ENCODE measurements at places on chromosomes 4 and X.

DNA sequence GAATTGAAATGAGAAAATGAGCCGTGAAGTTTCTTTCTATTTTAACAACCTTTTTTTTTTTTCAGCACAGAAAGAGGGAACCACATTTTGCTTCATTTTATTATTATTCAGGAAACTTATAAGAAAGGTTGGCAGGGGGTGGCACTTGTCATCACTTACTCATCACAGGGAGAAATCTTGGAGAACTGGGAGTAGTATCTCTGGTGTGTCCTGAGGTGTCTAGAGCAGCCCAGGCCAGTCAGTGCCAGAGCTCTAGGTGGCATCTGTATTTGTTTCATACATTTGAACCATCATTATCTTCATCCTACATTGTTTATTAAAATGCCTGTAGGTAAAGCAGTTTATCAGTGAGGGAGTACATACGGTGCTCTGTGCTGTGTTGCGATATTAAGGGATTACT lies 43.8 kb upstream of the ARHGAP24 start:
- no peak for DNase-seq

GRCh38 chrX:53305996-53306937 lies 24.9 kb upstream of the IQSEC2 start:
- DNase-seq = no peak

- DNase-seq = no peak
Observed at GRCh38 chr4:3639613-3640586, 107.7 kb upstream of the LRPAP1 start.

GRCh38 chrX:54978448-54978847 lies 15.5 kb downstream of the PFKFB1 start:
- no peak for DNase-seq

DNA sequence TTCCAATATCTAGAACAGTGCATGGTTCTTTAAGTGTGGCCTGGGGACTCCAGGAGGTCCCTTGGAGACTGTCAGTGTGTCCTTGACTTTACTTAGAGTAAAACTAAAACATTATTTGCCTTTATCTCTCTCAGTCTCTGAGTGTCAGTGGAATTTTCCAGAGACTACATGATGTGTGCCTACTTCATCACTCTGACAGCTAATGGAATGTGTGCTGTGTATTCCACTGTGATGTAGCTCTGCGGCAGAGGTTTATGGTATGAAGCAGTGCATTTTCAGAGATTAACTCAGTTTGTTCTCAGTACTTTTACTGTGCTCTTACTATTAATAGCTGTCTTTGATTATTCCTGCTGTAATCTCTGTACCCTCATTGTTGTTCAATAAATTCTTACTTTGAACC lies 85.6 kb downstream of the MANBA start:
- no peak for DNase-seq

- DNase-seq = no peak
Observed at GRCh38 chrX:153981231-153981630, 8.7 kb downstream of the TMEM187 start.

DNA sequence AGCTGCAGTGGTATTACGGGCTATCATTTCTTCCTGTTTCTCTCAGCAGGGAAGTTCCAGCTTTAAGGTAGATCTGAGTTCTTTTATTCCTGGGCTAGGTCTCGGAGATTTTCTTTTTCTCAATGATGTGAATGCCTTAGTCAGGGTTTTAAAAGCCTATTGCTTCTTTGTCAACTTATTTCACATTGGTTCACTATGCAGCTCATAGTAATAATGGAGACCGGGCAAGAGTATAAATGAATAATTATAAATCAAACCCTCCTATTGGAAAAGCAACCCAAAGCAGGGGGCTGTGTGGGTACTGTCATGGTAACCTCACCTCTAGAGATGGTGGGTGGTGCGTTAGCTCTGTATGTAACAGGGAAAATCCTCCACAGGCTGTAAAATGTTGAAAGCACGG lies 563.6 kb downstream of the RPA4 start:
- DNase-seq = no peak

- no peak for DNase-seq
Observed at GRCh38 chrX:99887918-99888317, 522.2 kb downstream of the PCDH19 start.

DNA sequence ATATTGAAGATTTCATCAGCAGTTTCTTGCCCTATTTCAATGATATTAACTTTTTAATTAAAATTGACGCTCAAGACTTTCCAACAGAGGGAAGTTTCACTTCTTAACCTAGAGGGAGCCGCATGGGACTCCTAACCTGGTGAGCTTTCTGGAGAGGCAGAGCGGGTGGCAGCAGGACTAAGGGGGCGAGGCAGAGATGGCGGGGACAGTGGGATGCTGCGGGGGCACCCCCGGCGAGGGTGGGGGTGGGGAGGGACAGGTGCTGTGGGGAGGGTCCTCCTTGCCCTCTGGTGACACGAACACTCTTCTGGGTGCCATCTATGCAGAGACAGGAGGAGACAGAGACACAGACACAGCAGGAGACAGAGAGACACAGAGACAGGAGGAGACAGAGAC lies 104.4 kb downstream of the ADRA2C start:
- DNase-seq = no peak

- DNase-seq = no peak
Observed at GRCh38 chrX:2490634-2491033, 10.1 kb downstream of the DHRSX start.

DNA sequence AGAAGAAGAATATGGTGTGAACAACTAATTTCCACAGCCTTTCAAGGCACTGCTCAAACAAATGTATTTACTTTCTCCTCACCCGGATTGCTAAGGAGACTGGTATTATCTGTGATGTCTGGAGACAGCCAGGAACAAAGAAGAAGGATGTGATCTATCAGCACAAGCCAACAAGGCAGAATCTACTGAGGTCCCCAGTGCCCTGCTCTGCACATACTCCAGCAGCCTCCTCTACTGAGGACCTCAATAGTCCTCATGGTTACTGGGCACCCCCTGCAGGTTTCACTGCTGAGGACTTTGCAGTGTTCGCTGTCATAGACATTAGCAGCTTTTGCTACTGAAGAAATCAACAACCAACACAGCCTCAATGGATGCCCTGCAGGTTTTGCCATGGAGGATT lies 930.1 kb downstream of the ADGRL3 start:
- DNase-seq = no peak

DNA sequence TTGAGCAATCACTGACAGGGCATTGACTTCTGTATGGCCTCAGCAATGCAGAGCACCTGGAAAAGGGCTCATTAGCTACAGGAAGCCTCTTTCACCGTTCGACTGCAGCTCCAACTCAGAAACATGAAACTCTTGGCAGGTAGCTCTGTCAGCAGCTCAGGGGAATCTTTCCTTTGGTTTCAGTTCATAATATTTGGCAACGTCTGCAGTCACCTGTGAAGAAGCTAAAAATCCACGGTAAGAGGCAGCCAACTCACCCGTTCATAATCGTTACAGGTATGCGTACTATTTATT lies 354.9 kb downstream of the CAMK2D start:
- no peak for DNase-seq

DNA sequence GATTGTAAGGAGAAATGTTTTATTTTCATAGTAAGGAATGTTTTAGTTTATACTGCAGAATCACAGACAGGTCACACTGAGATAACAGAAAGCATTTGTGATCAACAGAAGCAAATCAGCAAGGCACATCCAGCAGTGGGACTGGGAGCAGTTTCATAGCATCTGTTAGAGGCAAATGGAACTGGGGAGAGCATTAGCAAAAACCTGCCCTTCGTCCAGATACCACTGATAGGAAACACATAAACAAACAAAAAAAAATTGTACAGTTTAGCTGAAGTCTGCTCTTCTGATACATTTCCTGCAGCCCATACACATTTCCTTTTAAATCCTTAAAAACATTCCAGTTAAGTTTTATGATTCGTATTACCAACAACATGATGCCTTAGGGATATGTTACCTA lies 374.3 kb downstream of the PCDH7 start:
- no peak for DNase-seq

- no peak for DNase-seq
Observed at GRCh38 chr4:33422656-33423055, 2702.5 kb downstream of the PCDH7 start.

GRCh38 chrX:77693594-77693993 lies 92.4 kb downstream of the ATRX start:
- no peak for DNase-seq

DNA sequence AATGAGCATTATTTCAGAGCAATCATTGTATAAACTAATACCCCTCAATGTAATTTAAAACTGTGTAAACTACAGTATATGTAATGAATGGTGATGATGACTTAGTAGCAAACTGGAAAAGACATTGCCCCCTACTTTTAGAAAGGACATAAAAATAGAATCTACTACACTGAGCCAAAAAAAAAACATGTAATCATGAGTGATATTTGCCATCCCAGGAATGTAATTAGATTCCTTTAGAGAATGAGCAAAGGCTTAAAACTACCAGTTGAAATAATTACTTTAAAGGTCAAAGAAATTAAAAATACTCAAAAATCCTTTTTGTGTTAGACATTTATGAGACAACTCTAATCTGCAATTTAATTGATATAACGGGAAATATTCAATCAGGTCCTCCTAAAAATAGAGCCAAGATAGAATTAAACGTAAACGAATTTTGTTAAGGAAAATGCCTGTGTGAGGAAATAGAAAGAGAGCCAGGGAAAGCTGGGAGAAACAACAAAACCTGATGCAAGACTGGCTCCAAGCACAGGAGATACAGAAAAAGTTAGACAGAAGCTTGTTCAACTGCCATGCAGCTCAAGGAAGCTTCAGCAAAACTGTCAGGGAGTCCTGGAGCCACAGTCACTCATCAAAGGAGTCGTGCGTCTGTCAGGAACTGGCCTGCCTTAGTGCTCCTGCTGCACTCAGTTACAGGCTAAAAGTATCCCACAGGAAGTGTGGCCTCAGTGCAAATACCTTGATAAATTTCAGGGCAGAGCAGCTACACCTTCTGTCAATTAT lies 655.7 kb upstream of the INTU start:
- no peak for DNase-seq

GRCh38 chr4:3213661-3214250 lies 35.2 kb upstream of the MSANTD1 start:
- no peak for DNase-seq

DNA sequence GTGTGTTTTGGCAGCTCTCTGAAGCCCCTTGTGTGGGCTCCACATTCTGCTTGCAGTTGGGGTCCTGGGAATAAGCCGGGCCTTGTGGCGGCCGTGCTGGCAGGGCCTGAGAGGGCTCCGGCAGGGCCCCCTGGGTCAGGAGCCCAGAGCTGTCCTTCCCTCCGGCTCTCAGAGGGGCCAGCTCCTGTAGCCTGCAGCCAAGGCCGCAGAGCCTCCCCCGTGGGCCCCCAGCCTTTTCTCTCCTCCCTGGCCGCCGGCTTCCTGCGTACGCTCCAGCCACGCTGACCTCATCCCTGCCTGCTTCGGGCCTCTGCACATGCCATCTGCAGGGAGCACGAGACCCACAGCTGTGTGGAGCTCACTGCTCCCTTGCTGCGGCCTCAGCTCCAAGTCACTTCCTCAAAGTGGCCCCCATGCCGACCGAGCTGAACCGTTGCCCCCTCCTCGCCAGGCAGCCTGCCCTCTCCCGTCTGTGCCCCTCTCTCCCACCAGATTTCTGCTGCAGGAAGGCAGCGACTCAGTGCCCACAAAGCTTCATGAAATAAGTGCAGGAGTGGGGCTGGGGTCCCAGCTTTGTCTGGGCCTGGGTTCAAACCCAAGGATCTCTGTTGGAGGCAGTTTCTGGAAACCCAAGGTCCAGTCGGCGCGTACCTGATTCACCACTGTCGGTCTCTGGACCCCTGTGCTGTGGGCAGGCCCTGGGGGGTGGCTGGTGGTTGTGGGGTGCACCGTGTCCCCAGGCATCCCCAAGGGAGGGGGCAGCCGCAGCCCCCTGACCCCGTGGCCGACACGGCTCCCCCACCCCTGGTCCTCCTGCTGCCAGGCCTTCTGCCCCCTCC lies 57.1 kb upstream of the NKX1-1 start:
- peak; percentile 9 for DNase-seq

DNA sequence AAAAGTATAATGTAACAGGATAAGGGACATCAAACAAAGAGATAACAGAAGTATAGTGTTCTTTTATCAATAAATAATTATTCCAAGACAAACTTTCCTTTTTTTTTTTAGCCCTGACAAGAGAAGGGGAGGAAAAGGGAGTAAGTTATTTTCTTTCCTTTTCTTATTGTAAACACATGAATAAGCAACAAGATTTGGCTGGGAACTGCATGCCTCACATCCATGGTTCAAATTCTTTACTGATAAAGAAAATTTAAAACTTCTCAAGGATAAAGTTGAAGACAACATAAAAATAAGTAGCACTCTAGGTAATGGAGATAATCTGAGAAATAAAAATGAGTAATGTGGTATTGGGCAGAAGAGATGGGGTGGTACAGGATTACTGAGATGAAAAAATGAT lies 71.6 kb downstream of the NEK1 start:
- no peak for DNase-seq
